ENCODE measurements at places on chromosomes 5 and 9.

DNA sequence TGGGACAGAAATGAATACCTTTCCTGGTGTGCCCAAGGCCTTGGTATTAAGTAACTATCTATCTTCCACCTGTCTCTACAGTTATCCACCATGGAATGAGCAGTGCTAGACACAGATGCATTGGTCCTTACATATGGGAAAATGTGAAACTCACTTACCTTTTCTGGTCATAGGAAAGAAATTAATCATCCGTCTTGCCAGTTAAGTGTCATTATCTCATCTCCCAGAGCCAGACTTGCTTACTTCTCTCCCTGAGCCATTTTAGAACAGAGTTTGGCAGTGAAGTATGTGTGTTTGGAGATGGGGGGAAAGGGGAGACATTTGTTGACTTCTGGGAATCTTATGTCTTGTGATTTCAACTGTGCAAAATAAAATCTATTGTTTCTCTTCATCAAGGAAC, 1211.0 kb upstream of the CDH6 start:
- DNase-seq = no peak

DNA sequence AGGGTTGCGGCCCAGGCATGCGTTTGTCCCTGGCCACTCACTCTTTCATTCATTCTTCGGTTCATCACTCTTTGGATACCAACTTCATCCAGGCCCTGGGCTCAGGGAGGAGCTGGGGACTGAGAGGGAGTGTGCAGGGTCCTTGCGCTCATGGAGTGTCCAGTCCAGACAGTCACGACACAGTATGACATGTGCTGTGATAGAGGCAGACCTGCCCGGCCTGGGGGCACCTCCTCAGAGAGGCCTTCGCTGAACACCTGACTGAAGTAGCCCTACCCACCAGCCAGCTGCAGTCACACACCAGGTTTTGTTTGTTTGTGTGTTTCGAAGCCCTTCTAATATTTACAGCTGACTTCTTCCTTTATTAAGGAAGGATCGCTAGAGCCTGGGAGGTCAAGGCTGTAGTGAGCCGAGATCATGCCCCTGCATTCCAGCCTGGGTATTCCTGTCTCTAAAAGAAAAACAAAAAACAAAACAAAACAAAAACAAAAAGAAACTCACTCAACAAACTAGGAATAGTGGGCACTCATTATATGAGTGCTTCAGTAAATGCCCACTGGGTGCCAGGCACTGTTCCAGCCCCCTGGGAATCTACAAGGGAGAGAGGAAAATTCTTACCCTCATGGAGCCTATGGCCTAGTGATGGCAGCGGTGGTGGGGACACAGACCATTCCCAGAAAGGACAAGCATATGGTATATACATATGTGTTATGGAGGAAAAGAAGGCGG, 6.3 kb upstream of the PSD2 start:
- no peak for DNase-seq

- no peak for DNase-seq
Measured at GRCh38 chr9:126436545-126437267, 110.1 kb downstream of the MVB12B start.

- no peak for DNase-seq
Measured at GRCh38 chr5:1502046-1502736, 21.6 kb downstream of the LPCAT1 start.

DNA sequence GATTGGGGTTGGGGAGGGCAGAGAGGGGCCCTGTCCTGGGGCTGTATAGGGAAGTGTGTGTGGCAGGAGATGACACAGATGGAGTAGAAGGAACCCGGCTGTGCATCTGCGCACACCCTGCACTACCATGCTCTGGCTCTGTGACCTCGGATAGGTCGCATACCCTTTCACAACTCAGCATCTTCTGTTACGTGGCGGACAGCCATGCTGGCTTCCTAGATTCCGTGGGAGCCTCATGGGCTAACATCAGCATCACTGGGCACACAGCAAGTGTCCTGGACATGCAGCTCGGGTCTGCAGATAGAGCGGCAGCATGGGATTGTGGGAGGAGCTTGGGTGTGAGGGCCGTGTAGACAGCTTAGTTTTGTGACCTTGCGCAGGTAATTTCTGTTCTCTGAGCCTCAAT, 9.2 kb downstream of the ARPC5L start:
- DNase-seq = no peak

DNA sequence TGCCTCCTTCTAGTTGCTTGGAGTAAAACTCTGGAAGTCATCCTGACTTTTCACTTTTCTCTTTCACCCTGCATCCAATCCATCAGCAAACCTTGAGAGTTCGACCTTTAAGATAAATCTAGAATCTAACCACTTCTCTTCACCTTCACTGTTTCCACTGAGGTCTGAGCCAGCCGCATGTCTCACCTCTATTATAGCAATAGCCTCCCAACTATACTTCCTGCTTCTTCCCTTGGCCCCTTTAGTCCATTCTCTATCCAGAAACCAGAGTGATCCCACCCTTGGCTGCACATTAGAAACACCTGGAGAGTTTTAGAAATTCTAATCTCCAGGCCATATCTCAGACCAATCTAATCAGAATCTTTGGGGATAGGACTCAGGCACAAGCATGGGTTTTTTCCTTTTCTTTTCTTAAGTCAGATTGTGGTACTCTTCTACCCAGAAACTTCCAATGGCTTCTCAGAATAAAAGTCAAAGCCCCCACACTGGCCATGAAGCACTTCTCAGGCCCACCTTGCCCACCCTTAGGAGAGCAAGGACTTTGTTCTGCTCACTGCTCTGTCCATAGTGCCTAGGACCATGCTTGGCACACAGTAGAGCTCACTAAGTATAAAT, 33.1 kb downstream of the MFAP3 start:
- no peak for DNase-seq

- DNase-seq = no peak
Measured at GRCh38 chr5:18553269-18553668, 919.0 kb downstream of the TAF11L14 start.

- DNase-seq = no peak
Measured at GRCh38 chr9:96025995-96026602, 150.6 kb downstream of the ERCC6L2 start.

DNA sequence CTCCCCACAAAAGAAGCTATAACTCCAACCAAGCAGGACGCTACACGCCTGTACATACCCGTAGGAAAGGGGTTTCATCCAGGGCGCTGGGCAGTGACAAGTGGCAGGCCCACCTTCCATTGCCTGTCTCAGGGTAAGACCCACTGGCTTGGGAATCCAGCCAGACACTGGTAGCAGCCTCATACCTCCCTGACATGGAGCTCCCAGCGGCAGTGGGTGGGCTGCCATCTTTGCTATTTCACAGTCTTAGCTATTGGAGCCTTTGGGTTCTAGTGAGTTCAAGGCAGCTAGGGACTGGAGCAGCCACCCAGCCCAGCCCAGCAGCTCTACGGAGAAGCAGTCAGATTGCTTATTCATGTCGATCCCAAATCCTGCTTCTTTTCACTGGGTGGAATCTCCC, 3.4 kb upstream of the IFNA10 start:
- DNase-seq = no peak

DNA sequence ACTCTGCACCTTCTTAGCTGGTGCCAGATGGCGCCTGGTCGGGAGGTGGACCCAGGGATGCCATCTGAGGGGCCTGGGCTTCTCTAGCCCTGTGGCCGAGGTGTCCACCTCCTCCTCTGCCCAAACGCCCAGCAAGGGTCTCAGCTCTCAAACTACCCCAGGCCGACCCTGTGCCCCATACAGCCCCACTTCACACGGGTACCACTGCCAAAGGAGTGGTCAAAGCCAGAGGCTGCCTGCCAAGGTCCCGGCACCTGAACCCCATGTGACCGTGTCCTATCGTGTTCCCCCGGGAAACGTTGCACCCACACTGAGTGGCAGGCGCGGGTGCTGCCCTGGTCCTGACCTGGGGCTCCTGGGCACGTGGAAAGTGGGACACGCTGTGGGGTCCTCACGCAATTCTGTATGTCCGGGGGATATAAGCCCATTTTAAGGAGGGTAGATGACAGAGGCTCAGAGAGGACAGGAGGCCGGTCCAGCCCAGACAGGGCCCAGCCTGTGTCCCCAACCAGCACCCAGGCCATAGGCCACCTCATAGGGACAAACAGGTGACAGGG, 1.9 kb downstream of the ENTPD8 start:
- DNase-seq = no peak

GRCh38 chr5:80138486-80138885, 103.3 kb downstream of the THBS4 start:
- no peak for DNase-seq

- no peak for DNase-seq
Measured at GRCh38 chr9:120397453-120397852, 182.5 kb downstream of the CDK5RAP2 start.

GRCh38 chr5:102826629-102827028, 71.5 kb downstream of the PAM start:
- no peak for DNase-seq

- no peak for DNase-seq
Measured at GRCh38 chr9:215631-216155, 1.0 kb downstream of the DOCK8 start.

- DNase-seq = no peak
Measured at GRCh38 chr5:3198074-3198449, 397.6 kb upstream of the IRX1 start.

- DNase-seq = no peak
Measured at GRCh38 chr5:25181249-25181648, 536.5 kb upstream of the CDH10 start.

DNA sequence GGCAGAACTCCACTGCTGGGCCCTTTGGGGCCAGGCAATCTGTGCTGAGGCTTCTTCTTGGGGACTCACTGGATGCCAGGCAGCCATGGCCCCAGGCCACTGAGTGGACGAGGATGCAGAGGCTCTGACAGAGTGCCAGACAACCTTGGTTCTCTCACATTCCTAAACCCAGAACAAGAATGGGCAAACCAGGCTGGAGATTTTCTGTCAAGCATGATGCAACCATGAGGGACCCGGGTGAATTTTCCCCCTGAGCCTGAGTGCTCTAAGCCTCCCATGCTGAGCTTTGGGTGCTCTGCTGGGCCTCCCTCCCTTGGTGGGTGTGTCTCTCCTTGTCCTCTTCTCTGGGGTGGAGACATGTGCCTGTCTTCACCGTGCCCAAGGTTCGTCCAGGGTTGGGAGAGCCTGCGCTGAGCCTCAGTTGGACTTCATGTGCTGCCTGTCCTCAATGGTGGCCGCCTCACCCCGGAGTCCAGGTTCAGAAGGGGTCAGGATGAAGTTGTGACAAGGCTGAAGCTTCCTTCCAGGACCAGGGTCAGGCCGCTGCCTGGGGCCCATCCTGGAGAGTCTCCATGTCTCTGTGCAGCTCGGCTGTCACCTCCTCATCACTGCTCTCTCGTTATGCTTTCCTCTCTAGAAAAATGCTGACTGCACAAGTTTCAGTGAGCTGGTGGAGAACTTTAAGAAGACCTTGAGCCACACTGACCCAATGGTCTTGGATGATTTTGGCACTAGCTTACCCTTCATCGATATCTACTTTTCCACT, 24.1 kb downstream of the PITX1 start:
- DNase-seq = no peak

- DNase-seq = no peak
Measured at GRCh38 chr5:65955746-65956145, 29.4 kb downstream of the ERBIN start.

- DNase-seq = no peak
Measured at GRCh38 chr5:175385691-175386362, 58.2 kb downstream of the DRD1 start.

- peak; percentile 81 for DNase-seq
Measured at GRCh38 chr5:170791325-170791954, 7.9 kb downstream of the GABRP start.

DNA sequence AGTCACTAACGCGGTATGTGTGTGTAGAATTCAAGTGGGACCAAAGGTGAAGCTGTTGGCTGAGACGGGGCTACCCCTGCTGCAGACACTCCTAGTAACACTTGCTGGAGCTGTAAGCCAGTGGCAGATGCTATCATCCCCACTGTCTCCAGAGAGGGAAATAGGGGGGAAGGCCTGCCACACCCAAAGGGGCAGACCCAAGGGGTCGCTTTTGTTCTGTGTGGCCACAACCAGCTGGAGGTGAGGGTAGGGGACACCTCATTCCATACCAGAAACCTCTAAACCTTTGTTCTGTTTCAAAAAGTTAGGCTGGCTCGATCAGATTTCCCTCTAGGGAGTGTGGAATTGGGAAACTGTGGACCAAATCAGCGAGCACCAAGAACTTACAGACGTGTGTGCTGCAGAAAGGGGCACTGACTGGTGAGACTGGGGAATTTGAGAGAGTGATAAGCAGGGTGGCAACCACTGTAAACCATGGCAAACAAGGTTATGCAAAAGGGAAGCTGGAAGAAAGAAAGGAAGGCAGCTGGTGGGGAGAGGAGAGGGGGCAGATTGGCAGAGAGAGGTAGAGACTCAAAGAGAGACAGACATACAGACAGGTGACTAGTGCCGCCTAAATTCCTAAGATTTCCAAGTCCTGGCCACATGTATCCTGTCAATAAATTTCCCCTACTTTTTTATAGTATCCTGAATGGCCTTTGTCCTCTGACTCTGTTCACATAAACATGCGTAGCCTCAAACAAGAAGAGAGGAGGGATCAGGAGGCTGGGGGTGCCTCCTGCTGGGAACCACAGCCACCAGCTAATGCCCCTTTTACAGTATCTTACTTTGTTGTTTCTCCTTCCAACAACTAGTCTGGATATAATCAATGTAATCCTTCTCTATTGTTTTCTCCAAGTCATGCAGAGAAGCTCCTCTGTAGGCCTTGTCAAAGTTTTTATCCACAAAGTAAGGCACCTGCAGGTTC, 15.6 kb upstream of the SPATA24 start:
- DNase-seq = no peak

GRCh38 chr5:133933670-133934295, 34.6 kb downstream of the C5orf15 start:
- DNase-seq = no peak

DNA sequence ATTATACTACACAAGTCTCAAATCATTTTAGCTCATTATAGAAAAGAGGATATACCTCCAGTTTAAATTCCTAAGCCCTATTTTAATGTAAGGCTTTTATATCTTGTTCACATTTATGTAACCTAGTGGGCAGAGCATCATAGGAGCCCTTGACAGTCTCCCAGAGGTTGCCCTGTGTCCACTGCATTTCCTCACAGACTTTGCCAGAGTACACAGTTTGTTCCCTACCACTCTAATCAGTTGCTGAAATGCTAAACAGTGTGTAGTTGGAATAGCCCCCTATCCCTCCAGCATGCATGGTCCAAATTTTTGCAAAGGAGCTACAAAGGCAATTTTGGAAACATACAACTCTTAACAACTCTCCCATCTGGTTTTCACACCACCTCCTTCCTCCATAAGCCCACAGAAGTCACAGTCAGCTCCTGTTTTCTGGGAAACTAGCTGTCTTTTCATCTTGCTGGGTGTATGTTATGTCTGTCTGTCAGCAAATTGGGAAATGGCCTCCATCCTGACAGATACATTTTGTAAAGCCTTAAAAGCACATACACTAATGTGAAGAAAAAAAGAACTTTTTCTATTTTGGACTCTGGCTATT, 212.2 kb downstream of the DENND1A start:
- no peak for DNase-seq

- no peak for DNase-seq
Measured at GRCh38 chr9:122948313-122948712, 7.5 kb downstream of the RABGAP1 start.
